ENCODE measurements at places on chromosomes 5 and 9. TPM values are rescaled to one million over a fixed set of nuclear protein-coding genes. Genes with fewer than 3 reads are reported as not detected.

DNA sequence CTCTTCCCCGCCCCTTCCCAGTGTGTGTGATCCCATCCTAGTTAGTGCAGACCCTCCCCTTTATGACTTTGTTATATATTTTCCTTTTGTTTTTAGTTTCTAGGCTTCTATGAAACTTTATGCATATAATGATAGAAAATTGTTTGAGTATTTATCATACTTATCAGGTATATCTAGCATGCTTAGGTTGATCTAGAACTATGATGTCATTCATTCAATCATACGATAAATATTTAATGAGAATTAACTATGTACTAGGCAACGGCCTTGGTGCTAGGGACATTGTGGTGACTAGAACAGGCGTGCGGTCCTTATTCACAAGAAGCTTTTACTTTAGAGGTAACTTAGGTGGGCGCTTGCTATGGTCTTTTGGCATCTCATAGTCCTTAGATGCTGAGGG lies 13.6 kb upstream of the ANKRD55 start:
- DNase-seq: no peak

DNA sequence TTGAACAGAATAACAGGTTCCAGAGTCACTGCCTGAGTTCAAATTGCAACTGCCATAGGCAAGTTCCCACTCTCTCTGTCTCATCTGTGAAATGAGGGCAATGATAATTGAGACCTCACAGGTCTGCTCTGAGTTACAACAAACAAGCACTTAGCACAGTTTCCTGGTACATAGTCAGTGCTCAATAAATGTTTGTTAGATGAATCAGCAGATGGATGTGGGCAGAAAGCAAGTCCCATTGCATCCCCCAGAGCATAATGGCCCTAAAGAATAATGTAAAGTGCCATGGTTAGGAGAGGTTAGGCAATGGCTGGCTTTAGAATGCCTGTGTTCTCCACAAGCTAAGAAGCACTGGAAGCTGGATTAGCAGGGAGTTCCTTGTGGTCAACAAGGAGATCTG lies 136.5 kb upstream of the LARP1 start:
- DNase-seq: no peak

- no peak for DNase-seq
These were observed 13.1 kb downstream of the ZNF608 start for GRCh38 chr5:124733329-124733650.

DNA sequence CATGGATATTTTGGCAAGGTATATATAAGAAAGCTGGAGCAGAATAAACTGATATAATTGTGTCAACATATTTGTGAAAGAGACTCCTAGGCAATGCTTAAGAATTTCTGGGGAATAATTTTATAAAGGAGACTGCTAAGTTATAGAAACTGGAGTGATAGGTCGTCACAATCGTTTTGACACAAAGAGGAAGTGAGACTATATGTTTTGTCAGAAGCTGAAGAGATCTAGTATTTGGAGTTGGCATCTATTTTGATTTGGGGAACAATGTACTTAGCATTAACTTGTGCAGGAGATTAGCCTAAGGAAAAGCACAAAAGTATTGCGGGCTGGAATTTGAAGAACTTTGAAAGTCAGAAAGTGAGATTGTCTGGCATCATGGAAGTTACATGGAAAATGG lies 582.5 kb downstream of the TAF11L14 start:
- DNase-seq: no peak

IRGM gene
- total RNA-seq: not detected

DNA sequence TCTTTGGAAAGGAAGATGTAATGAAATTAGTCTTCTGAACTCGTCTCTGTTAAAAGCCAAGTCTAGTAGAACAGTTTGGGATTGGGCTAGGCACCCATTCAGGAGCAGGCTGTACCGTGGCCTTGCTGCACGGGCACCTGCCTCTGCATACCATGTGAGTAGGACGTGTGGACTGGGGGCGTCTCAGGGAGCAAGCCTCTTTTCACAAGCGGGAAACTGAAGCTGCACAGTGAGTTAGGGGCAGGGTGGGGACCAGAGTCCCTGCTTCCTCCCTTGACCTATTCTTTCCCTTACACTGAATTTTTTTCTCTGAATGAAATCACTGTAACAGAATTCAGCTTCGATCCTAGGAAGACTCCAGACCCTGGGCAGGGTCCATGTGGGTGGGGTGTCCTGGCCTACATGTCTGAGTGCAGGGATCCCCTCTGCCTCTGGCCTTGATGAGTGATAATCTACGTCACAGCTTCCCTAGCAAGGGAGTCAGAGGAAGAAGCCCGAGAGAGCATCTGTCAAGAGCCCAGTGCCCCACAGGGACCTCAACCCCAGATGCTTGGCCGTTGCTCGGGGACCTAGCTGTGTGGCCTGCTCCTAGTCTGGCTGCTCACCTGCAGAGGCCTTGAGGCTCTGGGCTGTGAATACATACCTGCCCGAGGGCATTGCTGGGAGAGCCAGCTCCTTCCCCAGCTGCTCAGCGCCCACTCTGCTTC lies 15.1 kb downstream of the PHF2 start:
- no peak for DNase-seq

SCGB3A2 gene
- not detected for total RNA-seq

- DNase-seq: no peak
These were observed 1201.4 kb upstream of the C9orf72 start for GRCh38 chr9:28774433-28775235.

Data from PC-9 (cell line).